NCI-H524 treated with DMSO at 0.1 percent for 48 hours (cell line): ENCODE measurements at places on chromosomes 1 and 21.

GRCh38 chr1:209319549-209319948, 264.0 kb upstream of the CAMK1G start:
- no peak for DNase-seq

- no peak for DNase-seq
Observed at GRCh38 chr1:63797056-63797726, 23.4 kb downstream of the ROR1 start.

DNA sequence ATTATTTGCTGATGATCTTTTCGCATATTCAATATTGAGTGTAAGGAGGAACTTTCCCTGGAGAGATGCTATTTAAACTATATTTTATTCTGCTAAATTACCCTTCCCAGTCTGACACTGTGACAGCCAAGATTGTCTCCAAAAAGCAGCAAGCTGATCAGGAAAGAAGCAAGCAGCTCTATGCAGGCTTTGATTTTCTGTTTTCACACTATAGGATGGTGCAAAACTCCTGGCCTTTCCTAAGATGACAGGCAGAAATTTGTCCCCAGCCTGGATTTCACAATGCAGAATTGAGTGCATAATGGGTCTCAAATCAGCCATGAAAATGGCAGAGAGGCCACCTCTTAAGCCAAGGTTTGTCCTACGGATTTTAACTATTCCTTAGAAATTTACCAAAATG, 1.1 kb downstream of the SGIP1 start:
- no peak for DNase-seq

GRCh38 chr1:3530086-3530925, 75.8 kb downstream of the ARHGEF16 start:
- no peak for DNase-seq

DNA sequence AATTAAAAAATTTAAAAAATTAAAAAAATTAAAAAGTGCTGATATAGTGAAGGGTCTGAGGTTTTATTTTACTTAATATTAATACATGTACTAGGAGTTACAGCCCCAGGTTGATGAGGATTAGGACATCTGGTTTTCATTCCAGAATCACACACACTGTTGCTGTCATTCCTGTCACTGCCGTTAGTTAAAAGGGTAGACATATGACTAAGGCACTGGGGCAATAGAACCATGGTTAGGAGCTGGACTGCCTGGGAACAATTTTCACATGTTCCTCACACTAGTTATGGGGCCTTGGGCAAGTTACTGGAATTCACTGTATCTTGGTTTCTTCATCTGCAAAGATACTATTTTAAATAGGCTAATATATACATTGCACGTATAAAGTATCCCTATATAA, 191.8 kb upstream of the DPYD start:
- DNase-seq = no peak

DNA sequence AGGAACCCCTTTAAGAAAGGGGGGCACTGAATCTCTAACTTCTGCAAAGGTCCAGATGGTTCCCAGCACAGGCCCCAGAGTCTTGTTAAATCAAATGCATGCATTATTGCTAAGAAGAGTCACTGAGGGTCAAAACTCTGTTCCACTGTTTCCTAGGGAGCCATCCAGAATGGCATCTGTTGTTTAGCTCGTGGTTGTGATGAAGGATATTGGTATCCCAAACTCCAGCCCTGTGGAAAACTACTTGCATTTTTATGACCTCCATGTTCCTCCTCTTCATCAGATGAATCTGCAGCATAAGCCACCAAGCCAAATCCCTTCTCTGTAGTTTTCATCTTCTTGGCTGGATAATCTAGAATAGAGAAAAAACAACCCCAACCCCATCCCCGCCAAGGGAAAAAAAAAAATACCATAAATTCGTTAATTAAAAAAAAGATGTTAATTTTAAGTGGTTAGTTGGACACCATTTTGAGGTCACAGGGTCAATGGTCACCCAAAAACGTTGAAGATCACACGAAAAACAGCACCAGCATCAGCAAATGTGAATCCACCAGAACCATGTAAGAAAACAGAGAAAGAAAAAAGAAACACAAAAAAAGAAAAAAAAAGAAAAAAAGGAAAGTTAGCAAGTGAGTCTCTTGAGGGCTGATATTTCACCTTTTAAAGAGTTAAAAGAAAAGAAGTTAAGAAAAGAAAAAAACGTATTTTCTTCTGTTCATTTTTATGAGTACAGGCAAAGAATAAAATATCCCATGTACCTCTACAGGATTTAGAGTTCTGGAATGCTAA, 3.0 kb upstream of the RIT1 start:
- no peak for DNase-seq

DNA sequence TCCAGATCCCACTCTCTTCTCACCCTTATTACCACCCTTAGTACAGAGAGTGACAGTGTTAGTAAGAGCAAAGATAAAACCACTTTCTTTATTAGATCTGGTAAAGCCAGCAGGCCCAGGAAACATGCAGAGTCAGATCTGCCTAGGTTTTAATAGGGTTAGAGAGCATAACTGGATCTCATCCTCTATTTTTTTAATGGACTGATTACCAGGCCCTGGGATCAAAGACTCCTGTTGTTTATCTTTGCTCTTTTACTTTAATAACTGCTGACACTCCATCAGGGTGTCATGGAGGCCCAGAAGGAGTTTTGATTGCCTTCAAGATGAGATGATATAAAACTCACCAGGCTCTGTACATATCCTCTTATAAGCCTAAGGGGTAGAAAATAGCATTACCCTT, 45.3 kb upstream of the RGS5 start:
- DNase-seq = no peak
